Left renal cortex interstitium (tissue), 4 donors: ENCODE measurements at places on chromosomes 12 and 14. TPM values are rescaled to one million over a fixed set of nuclear protein-coding genes. Genes with fewer than 3 reads are reported as not detected.

The GLIPR1L2 gene
- 2.7 TPM for polyA plus RNA-seq

The CGRRF1 gene
- 32.1 TPM for polyA plus RNA-seq

The LGR5 gene
- polyA plus RNA-seq = 13.2 TPM

The CLEC2D gene
- polyA plus RNA-seq = 24.2 TPM

The CLEC2A gene
- polyA plus RNA-seq = not detected

The LIN52 gene
- 17.6 TPM for polyA plus RNA-seq

The PZP gene
- polyA plus RNA-seq = 0.57 TPM

The IKZF4 gene
- 23.6 TPM for polyA plus RNA-seq

The PARPBP gene
- 12.9 TPM for polyA plus RNA-seq

The TEAD4 gene
- polyA plus RNA-seq = 17.9 TPM

The ASIC1 gene
- 3.3 TPM for polyA plus RNA-seq

The MANSC4 gene
- polyA plus RNA-seq = 0.73 TPM

The FGF23 gene
- polyA plus RNA-seq = 0.06 TPM

The TSPAN9 gene
- polyA plus RNA-seq = 81.7 TPM

The CYP27B1 gene
- 0.78 TPM for polyA plus RNA-seq

The TAS2R31 gene
- polyA plus RNA-seq = 1.7 TPM
